ELF-1 (cell line): ENCODE measurements at places on chromosomes 16 and 17.
A peak's percentile ranks its signal among the peaks of the same experiment; 100 is the strongest.

DNA sequence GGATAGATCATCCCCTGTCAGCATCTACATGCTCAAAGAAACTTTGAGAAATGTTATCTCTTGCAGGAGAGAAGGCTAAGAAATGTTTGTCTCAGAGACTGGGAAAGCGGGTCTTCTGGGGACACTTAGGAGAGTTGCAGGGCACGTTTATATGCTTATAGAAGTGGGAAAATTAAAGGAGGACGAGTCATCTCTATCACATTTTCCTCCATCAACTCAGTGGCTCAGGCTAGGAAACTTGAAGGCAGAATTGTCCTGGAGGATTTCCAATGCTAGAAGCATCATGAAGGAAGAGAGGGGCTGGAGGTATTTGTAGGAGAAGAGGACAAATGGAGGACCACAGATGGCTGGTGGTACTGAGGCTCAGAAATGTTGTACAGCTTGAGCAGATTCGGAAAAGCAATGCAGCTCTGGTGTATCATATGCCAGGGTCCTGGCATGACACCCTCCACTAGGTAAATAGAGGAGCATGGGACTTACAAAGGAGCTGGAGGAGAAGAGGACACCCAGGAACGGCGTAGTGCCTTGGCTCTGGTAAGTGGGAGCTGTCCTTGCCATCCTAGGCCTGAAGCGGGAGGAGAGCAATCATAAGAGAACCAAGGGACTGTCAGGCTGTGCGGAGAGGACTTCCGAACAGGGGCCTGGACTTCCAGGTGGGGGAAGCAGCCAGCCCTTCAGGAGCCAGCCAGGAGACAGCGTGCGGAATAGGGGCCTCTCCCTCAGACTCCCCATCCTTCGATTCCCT lies 4.5 kb upstream of the HS3ST3B1 start:
- peak; percentile 27 for DNase-seq

GRCh38 chr17:76134911-76135809 lies 5.9 kb downstream of the FOXJ1 start:
- peak; percentile 59 for DNase-seq

GRCh38 chr17:10790491-10791401 lies 13.2 kb downstream of the TMEM238L start:
- peak; percentile 67 for DNase-seq

GRCh38 chr17:4364622-4365041 lies 1.8 kb downstream of the UBE2G1 start:
- no peak for DNase-seq

GRCh38 chr16:4420505-4421105 lies 4.2 kb upstream of the CORO7 start:
- no peak for DNase-seq

- peak; percentile 98 for DNase-seq
Measured at GRCh38 chr17:38703742-38704605, 1.1 kb upstream of the MLLT6 start.

DNA sequence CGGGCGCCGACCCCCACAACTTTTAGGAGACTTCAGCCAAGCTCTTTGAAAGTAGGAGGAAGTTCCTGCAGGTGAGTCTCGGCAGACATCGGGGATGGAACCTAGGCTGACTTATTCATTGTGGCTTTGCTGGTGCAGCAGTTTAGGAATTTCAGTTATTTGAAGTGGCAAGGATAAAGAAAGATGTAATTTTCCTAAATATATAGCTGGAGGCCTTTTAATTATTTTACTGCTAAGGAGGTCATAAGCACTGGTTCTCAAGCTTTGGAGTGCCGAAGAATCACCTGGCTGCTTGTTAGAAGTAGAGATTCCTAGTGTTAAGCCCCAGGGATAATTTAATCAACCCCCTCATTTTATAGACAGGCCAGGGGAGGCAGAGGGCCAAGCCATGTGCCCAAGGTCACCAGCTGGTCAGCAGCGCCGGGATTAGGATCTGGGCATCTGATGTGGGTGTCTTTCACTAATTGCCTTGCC lies 28.9 kb upstream of the BCAR1 start:
- DNase-seq = no peak

GRCh38 chr16:66610111-66610820 lies 5.8 kb downstream of the CMTM3 start:
- no peak for DNase-seq

GRCh38 chr17:7240375-7240774 lies 1.1 kb upstream of the PHF23 start:
- no peak for DNase-seq

DNA sequence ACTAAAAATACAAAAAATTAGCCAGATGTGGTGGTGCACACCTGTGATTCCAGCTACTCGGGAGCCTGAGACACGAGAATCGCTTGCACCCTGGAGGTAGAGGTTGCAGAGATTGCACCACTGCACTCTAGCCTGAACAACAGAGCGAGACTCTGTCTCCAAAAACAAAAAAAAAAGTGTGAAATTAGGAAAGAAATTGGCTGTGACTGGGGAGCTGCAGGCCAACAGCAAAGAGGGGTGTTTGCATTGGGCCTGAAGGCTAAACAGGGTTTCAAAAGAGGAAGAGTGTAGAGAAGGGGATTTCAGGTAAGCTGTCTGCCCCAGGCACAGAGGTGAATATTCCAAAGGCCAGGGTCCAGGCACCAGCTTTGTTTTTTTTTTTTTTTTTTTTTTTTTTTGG lies 9.4 kb downstream of the BMERB1 start:
- DNase-seq = peak; percentile 3

- no peak for DNase-seq
Measured at GRCh38 chr16:83530293-83530692, 277.5 kb upstream of the HSBP1 start.

DNA sequence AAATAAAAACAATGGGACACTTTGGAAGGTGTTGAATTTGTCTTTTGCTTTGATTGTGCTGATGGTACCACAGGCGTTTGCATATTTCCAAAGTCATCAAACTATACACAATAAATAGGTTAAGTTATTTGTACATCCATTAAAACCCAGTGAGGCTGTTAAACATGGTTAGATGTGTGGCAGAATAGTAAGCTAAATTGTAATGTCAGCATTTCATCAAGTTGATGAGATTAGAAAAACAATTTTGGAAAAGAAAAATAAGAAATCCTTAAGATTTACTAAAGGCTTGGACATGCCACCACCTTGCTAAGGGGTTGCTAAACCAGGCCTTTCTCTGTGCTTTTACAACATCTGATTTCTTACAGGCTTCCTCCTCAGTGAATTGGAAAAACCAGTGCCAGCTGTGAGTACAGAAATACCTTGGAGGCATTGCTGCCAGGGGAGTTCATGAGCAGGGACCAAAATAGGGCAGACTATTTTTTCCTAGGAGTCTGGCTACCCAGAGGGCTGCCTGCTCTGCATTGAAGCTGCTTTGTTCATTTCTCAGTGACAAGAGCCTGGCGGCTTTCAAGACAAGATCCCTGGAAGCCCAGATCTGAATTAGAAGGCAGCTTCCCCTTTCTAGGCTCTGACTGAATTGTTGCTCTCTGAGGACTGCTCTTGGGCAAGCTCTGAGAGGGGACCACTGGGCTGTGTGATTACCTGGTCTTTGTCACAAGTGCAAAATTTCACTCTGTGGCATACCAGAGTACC lies 43.4 kb upstream of the CA10 start:
- DNase-seq = no peak

GRCh38 chr17:82003411-82004381 lies 19.0 kb downstream of the CENPX start:
- DNase-seq = peak; percentile 87

GRCh38 chr17:64022611-64023063 lies 2.2 kb upstream of the ICAM2 start:
- no peak for DNase-seq

- DNase-seq = no peak
Measured at GRCh38 chr16:9003322-9003721, 39.6 kb upstream of the USP7 start.

DNA sequence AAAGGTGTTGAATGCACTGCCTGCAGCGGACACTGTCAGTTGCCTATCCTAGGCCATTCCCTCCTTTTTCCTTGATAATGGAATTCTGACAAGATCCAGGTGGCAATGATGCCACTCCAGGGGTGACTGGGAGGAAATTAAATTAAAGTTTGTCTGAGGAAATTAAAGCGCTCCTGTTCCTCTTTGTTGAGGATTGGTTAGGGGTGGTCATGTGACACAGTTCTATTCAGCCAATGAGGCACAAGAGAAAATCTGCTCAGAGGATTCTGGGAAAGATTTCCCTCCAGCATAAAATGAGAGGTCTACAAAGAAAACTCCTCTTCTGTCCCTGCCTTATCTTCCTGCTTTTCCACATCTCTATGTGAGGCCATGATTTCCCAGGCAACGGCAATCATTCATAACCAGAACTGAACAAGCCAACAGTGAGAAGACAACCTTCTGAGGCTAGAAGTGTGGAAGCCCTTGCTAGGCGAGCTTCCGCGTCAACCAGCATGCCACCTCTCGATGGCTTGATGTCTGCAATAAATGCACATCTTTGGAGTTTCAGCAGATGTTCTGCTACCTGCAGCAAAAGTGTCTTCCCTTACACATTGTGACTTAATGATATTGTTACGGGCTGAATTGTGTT lies 5.6 kb upstream of the BCO1 start:
- no peak for DNase-seq

DNA sequence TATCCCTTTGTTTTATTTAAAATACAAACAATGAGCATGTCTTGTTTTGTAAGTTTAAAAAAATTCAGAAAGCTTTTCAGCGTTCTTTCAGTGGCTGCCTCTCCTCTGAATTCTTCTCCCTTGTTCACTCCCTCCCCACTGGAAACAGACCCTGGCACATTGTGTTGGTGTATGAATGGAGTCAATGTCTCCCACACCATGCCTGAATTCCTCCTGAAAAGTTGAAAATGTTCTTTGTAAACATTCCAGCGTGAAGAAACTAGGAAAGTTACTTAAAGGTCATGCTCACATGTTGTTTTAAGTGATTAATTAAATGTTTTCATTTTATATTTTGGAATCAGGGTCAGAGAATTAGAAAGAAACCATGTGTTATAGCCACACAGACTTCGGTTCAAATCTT lies 136.9 kb upstream of the DYNLRB2 start:
- DNase-seq = no peak
